ENCODE measurements at places on chromosomes 3 and 15.

GRCh38 chr3:5304789-5305683, 117.5 kb downstream of the EDEM1 start:
- no peak for DNase-seq

DNA sequence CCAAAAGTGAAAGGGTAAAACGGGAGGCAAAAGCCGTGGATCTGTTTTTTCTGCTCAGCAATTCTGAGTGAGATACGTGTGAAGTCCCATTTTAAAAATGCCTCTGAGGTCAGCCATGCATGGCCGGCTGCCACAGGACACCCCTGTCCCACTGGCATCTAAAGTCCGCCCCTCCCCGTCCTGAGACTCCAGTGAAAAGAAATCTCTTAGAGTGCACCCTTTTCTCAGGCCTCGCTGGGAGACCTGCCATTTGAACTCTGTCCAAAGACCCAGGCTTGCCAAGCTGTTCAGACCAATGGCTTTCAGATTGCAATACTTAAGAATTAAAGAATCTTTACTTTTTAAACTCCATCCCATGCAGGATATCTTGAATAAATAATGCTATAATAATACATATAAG, 61.0 kb upstream of the SLC24A5 start:
- peak; percentile 31 for DNase-seq

DNA sequence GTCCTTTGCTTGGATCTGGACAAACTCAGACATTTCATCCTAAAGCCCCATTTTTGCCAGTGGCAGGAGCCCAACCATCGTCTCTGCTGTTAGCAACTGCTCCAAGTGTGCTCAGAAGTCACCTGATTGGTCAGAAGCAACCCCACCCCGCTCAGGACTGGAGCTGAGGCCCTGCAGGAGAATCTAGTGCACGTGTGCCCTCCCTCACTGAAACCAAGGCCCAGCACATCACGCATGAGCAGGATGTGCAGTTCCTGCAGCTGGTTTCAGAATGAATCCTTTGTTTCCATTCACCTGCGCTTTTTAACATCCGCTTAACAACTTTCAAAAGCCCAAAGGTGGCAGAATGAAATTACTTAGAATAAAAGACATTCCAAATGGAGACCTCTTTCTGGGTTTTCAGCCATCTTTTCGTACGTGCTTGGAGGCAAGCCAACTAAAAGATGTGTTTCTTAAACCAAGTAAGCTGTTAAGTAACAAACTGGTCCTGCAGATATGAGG, 81.2 kb downstream of the SRGAP3 start:
- no peak for DNase-seq

- DNase-seq, result no peak
These were observed 5.6 kb downstream of the PDCD6IP start for GRCh38 chr3:33803894-33804526.

DNA sequence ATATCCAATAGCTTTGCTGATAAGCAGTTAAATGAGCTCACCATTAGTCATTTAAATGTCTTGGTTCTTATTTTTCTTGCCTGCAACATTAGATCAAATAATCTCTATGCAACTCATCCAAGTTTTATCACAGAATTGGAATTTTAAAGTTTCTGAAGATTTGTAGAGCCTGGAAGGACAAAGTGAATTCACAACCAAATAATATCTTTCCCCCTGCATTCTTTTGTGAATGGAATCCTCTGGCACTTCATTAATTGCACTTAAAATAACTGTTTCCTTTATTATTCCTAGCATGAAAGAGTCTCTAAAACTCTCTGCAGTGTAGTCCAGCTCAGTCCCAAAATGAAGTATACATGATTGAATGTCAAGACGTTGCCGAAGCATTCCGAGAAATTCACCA, 345.6 kb upstream of the TGFBR2 start:
- DNase-seq, result no peak

- no peak for DNase-seq
These were observed 7.6 kb downstream of the SCG3 start for GRCh38 chr15:51688863-51689262.

DNA sequence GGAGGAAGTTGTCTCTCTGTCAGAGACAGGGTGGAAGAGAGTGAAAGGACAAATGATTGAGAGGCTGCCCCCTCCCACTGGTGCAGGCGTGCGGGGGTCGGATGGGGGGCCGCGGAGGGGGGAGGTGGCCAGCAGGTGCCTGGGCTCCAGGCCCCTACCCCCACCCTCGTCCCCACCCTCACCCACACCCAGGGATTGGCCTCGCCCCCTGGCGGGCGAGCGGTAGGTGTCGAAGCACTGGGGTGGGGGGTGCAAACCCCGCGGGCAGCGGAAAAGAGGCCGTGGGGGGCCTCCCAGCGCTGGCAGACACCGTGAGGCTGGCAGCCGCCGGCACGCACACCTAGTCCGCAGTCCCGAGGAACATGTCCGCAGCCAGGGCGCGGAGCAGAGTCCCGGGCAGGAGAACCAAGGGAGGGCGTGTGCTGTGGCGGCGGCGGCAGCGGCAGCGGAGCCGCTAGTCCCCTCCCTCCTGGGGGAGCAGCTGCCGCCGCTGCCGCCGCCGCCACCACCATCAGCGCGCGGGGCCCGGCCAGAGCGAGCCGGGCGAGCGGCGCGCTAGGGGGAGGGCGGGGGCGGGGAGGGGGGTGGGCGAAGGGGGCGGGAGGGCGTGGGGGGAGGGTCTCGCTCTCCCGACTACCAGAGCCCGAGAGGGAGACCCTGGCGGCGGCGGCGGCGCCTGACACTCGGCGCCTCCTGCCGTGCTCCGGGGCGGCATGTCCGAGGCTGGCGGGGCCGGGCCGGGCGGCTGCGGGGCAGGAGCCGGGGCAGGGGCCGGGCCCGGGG, at the start of gene KAT2B:
Gene KAT2B (plus strand): TSS at position 682 of the 783 bp plus-strand sequence. CDS start 32 bp downstream, at position 714.
- DNase-seq, result no peak

DNA sequence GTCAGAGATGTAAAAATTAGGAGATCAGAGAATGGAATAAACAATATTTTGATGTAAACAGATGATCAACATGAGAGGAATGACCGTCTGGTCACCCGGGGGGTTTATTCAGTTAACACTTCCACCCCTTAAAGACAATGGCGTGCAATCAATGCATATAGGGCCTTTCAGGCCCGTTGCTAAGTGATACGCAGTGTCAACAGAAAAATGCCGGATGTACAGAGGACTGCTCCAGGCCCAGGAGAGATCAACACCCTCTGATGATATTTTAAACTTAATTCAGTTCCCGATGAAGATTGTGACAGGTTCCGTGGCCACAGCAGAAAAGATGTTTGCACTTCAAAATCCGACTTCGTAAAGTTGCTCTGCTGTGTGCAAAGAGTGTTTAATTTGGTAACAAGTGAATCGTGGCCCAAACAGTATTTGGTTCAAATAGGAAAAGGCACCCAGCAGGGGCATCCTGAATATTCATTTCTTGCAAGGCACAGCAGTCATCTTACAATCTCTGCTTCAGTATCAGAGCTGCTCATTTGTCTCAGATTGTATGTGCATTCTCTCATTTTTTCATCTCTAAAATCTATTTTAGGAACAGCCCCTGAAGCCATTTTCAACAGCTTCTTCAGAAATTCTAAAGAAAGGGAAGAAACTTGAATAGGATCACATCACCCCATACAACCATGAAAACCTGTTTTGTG, 72.6 kb downstream of the FOXB1 start:
- no peak for DNase-seq

DNA sequence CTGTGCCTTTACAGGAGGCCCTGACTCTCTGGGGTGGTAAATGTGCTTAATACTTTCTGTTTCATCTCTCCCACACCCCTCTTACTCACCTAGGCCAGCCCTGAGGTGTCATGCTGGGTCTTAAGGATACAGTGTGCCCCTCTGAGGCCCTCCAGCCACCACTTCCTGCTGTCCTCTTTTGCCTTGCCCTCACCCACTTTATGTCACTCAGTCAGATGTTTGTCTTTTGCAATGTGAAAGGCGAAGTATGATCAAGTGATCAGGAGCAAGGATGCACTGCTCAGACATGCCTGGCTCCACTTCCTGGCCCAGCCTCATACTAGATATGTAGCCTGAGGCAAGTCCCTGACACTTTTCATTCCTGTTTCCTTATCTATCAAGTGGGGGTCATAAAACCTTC, 339.0 kb upstream of the NR2E3 start:
- DNase-seq, result no peak

DNA sequence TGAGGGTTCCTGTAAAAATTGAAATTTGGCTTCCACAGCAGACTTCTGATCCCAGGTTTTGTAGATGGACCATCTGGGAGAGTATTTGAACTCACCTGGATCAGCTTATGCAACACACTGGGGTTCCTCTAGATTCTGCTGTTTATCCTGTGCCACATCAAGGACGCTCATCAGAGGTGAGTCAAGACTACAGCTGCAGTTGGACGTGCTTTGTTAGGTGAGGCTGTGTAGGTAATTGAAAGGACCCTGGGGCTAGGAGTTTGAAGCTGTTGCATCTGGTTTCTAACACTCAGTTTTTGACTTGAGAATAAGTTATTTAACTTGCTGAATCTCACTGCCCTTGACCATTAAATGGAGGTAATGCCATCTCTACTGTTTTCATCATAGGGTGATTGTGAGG, 394.2 kb downstream of the EDEM1 start:
- no peak for DNase-seq

DNA sequence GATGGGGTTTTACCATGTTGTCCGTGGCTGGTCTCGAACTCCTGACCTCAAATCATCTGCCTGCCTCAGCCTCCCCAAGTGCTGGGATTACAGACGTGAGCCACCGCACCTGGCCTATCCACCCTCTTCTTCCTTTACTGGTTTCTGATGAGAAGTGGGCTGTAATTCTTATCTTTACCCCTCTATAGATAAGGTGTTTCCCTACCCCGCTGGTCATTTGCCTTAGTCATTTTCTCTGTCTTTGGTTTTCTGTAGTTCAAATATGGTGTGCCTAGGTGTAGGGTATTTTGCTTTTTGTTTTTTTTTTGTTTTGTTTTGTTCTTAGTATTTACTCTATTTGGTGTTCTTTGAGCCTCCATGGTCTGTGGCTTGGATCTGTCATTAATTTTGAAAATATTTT, 41.3 kb downstream of the APBA2 start:
- DNase-seq, result no peak

DNA sequence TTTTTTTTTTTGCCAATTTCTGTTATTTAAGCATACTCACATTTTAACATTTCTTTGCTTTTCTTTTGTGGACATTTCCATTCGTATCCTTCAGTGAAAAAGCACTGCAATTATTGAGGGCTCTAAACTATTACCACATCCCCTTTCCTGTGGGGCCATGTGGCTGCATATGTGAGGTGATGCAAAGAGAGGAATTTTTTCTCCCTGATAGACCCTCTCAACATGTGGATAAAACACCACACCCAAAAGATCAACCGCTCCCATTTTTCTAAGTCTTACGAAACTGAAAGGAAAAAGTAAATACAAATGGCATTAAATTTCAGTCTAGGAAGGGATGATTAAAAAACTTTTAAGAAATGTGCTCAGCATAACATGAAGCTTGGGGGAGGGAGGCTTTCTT, 68.8 kb downstream of the DNAJC13 start:
- peak; percentile 18 for DNase-seq

- no peak for DNase-seq
These were observed 33.0 kb downstream of the ZIC4 start for GRCh38 chr3:147373301-147373700.

GRCh38 chr3:19116239-19116638, 32.1 kb upstream of the KCNH8 start:
- DNase-seq, result no peak

GRCh38 chr3:54714035-54714434, 213.8 kb downstream of the LRTM1 start:
- DNase-seq, result no peak

DNA sequence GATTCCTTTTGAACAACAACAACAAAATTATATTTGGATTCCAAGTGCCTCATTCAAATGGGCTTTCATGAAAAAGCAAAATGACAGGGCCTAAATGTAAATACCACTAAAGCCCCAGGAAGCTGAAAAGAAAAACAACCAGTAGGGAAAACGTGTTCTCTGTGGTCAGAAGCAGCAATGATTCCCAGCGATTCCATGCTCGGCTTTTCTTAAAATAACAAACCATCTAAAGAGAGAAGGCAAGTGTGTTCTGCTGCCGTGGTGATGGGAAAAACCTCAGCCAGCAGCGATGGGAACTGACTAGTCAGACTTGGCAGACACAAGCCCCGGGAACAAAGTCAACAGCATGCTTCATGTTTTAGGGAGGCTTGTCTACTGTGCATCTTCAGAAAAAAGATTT, 153.6 kb downstream of the TNIK start:
- DNase-seq, result peak; percentile 98

DNA sequence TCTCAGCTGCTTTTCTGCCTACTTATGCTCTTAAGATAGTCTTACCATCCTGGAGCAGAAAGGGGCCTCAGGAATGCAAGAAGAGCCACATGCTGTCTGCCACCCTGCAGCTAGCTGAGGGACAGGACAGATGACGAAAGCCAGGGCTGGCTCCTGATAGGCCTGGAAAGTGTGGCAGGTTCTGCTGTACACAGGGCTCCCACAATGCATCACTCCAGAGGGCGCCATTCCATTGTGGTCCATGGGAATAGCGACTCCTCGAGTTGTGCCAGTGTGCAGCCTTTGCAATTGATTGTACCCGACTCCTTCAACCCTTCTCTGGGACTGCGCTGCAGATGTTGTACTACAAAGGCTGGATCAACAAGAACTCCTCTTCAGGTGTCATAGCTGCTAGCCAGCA, 11.2 kb downstream of the ACAN start:
- no peak for DNase-seq

DNA sequence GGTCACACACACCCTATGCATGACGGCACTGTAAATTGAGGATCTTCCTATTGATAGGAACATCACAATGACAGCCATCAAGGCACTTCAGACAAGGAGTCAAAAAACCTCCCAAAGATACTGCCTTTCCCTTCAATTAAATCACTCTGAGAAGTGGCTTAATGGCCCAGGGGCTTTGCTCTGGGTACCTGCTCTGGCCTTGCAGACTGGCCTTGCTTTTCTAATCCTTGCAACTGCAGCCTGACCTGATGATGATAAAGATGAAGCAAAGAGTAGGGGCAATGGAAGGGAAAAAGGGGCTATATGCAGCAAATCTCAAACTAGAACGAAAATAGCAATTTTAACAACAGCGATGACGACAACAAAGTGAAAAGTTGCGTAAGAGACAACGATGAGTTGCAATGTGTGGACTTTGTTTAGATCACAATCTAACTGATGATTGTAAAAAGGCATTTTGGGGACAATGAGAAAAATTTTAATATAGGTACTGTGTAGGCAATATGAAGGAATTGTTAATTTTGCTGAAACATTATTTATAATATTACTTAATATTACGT, 14.6 kb downstream of the ADAMTS9 start:
- no peak for DNase-seq

GRCh38 chr15:36363335-36363734, 216.1 kb upstream of the CDIN1 start:
- DNase-seq, result no peak

- DNase-seq, result no peak
These were observed 91.3 kb upstream of the ATP10A start for GRCh38 chr15:25954398-25954797.

Measured in stromal cell of bone marrow (primary cell).